ENCODE measurements at places on chromosomes 2 and 18.

DNA sequence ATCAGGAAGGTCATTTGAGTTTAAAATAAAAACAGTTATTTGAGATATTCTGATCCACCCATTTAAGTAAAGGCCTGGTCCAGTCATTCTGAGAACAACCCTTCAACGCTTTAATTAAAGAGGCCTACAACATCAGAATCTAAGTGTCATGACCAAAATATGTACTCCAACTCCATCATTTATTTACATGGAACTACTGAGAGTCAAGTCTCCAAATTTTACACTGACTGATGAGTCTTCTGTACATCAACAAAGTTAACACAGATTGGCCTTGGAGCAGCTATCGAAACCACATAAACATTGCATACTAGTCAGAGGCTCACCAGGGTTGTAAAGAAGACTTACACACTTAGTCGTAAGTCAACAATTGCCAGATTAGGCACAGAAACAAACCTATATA is 37.1 kb downstream of the PIEZO2 start:
- H3K27ac ChIP-seq: no peak overlapping the region
- H3K4me1 ChIP-seq: no peaks in the 10 kb centered on the region
- no peaks in the 10 kb centered on the region for H3K36me3 ChIP-seq
- DNase-seq: no peak

- peaks cover 6% of the 10 kb centered on the region for H3K4me1 ChIP-seq
- no peaks in the 10 kb centered on the region for H3K36me3 ChIP-seq
- H3K27ac ChIP-seq: no peak overlapping the region
- H3K4me3 ChIP-seq: no peak overlapping the region
- DNase-seq: no peak
- H3K27me3 ChIP-seq: no peaks in the 10 kb centered on the region
Observed at GRCh38 chr2:215832791-215833190, 180.6 kb downstream of the MREG start.

DNA sequence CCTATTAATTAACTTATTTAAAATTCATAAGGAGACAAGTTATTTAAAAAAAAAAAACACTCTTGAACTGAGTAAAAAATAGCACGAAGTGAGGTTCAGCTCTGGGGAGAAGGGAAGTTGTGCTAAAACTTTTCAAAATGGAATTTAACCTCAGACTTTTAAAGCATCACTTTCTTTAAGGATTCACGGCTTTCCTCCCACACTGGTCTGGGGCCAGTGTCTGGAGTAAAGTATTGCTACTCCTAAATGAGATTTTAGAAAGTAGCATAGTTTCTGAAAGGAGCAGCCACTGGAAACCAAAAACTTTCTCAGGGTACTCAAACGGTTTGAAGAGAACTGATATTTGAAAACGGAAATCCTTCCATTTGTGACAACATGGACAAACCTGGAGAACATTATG is 97.7 kb upstream of the CYP1B1 start:
- H3K4me1 ChIP-seq: peaks cover 3% of the 10 kb centered on the region
- no peak overlapping the region for H3K4me3 ChIP-seq
- peak; percentile 43 for DNase-seq
- H3K27ac ChIP-seq: peak overlapping the region; percentile 20
- H3K36me3 ChIP-seq: no peaks in the 10 kb centered on the region

- no peaks in the 10 kb centered on the region for H3K27me3 ChIP-seq
- peaks cover 51% of the 10 kb centered on the region for H3K4me1 ChIP-seq
- no peak overlapping the region for H3K4me3 ChIP-seq
- peak overlapping the region; percentile 95 for H3K27ac ChIP-seq
- no peaks in the 10 kb centered on the region for H3K36me3 ChIP-seq
- no peak for DNase-seq
Observed at GRCh38 chr2:239220981-239221396, 179.8 kb downstream of the HDAC4 start.

GRCh38 chr2:74440378-74441169 is 1.2 kb downstream of the RTKN start:
- H3K36me3 ChIP-seq: peaks cover 14% of the 10 kb centered on the region
- peak; percentile 97 for DNase-seq
- H3K27me3 ChIP-seq: peaks cover 2% of the 10 kb centered on the region
- H3K27ac ChIP-seq: peak overlapping the region; percentile 99
- peaks cover 68% of the 10 kb centered on the region for H3K4me1 ChIP-seq
- H3K4me3 ChIP-seq: peak overlapping the region; percentile 65

DNA sequence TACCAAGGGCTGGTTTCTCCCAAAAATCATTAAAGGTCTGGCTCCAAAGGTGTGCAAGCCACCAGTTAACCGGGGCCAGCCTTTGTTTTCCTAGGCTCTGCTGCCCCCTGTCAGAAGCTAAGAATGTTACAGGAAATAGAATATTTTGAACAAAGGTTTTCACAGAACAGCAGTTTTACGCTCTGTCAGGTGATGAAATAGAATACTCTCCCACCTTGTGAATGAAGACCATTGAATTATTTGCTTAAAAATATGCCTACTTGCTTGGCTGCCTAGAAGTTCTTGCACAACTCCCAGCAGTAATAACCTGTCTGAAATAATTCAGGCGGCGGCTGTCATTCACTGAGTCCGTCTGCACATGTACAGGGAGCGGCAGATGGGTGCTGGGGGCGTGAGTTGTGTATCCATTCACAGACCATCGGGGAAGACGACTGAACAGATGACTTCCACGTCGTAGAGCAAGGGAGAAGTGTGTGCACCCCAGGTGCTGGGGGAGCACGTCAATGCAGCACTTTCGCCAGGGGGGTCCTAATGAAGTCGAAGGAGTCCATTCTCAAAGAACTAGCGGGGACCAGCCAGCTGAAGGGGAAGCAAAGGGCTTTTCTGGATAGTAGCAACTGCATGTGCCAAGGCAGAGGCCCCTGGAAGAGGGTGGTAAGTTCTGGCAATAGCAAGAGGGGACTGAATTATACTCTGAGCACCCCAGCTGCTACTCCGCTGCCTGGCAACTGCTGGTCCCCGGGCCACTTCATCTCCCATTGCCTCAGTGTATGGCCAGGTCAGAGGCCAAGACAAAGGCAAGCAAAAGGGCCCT is 56.1 kb downstream of the SF3B1 start:
- no peaks in the 10 kb centered on the region for H3K27me3 ChIP-seq
- no peak overlapping the region for H3K4me3 ChIP-seq
- no peaks in the 10 kb centered on the region for H3K36me3 ChIP-seq
- DNase-seq: peak; percentile 69
- no peak overlapping the region for H3K27ac ChIP-seq
- H3K4me1 ChIP-seq: peaks cover 11% of the 10 kb centered on the region

DNA sequence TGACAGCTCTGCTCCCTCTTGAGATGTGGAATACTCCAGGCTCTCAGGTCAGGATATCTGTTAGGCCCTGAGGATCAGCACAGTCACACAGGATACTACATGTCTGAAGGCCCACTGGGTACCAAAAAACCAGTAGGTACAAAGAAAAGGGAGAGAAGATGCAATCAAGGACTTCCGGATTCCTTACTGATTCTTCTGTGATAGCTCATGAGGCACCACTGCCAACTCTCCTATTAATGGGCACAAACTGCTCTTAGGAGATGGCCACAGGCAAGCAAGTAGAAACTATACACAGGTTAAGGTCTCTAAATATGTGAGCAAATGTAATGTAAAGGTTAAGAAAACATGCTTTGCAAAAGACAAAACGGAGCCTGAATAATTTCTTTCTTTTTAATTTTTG is 3.5 kb downstream of the TMEM127 start:
- peaks cover 31% of the 10 kb centered on the region for H3K36me3 ChIP-seq
- no peaks in the 10 kb centered on the region for H3K27me3 ChIP-seq
- peaks cover 59% of the 10 kb centered on the region for H3K4me1 ChIP-seq
- H3K27ac ChIP-seq: no peak overlapping the region

DNA sequence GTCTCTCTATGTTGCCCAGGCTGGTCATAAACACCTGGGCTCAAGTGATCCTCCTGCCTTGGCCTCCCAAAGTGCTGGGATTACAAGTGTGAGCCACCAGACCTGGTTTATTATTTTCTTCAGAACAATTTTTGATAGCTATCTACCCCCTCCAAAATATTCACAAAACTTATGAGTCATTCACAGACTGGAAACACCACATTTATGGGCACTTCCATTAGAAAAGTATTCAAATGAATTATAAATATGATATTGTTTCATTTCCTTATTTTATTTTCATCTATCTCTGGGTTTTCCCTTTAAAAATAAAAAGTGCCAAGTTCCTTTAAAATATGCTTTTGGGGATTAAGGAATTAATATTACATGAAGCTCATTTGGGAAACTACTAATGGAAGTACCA is 58.8 kb upstream of the MSTN start:
- no peaks in the 10 kb centered on the region for H3K27me3 ChIP-seq
- H3K4me1 ChIP-seq: no peaks in the 10 kb centered on the region
- no peaks in the 10 kb centered on the region for H3K36me3 ChIP-seq

DNA sequence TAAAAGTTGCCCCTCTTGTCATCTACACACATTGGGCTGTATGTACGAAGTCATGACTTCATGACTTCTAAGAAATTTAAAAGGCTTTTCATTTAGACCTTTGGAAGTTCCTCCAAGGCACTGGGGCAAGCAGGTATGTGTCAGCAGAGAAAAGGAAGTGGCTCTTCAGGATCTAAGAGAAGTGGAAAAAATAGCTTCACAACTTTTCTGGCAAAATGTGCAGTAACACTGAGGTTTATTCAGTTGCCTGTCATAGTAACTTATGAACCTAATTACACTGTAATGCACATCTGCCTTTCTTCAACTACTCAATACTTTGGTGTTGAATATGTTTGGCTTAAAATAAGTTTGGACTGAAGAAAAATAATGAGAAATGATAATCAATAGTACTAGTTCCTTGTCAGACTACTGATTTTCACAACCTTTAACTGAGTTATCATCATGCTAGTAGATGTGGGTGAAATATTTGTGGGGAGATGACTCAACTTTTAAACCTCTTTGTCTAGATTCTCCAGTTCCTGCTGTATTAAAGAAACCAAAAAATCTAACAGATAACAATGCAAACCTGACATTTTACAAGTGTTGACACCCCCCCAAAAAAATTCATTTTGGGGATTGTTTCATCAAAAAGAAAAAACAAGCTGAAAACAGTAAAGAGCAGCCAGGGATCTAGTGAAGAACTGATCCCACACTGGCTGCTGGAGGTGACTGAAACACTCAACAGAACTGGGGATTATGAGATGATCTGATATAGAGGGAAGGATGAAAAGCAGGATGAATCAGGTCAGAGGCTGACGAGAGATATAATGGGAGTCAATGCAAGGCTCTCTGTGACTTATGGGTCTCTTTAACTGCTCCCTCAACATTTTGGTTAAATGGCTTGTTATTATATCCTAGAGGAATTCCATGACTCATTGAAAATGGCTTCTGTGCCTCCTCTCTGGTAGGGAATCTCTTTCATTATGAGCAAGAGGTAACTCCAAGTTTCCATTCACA is 84.6 kb downstream of the COLEC12 start:
- peaks cover 6% of the 10 kb centered on the region for H3K4me1 ChIP-seq
- no peaks in the 10 kb centered on the region for H3K27me3 ChIP-seq
- no peaks in the 10 kb centered on the region for H3K36me3 ChIP-seq
- H3K27ac ChIP-seq: no peak overlapping the region
- no peak overlapping the region for H3K4me3 ChIP-seq

GRCh38 chr2:10499275-10499907 is 51.3 kb upstream of the ODC1 start:
- H3K4me3 ChIP-seq: no peak overlapping the region
- no peaks in the 10 kb centered on the region for H3K36me3 ChIP-seq

- H3K4me1 ChIP-seq: no peaks in the 10 kb centered on the region
- DNase-seq: no peak
- H3K4me3 ChIP-seq: no peak overlapping the region
- H3K36me3 ChIP-seq: no peaks in the 10 kb centered on the region
- H3K27me3 ChIP-seq: peaks cover 7% of the 10 kb centered on the region
- no peak overlapping the region for H3K27ac ChIP-seq
Observed at GRCh38 chr2:71006955-71007799, 12.5 kb upstream of the TEX261 start.

- H3K27ac ChIP-seq: no peak overlapping the region
- DNase-seq: no peak
- no peak overlapping the region for H3K4me3 ChIP-seq
- no peaks in the 10 kb centered on the region for H3K27me3 ChIP-seq
Observed at GRCh38 chr2:189669913-189670312, 4.6 kb upstream of the ANKAR start.

GRCh38 chr2:25497229-25497917 is 155.6 kb upstream of the DNMT3A start:
- DNase-seq: no peak
- no peak overlapping the region for H3K4me3 ChIP-seq
- no peaks in the 10 kb centered on the region for H3K36me3 ChIP-seq
- no peaks in the 10 kb centered on the region for H3K27me3 ChIP-seq
- no peak overlapping the region for H3K27ac ChIP-seq
- H3K4me1 ChIP-seq: no peaks in the 10 kb centered on the region

GRCh38 chr2:241695651-241696050 is 6.2 kb upstream of the ING5 start:
- DNase-seq: no peak
- H3K4me1 ChIP-seq: no peaks in the 10 kb centered on the region
- H3K27ac ChIP-seq: no peak overlapping the region
- H3K36me3 ChIP-seq: peaks cover 21% of the 10 kb centered on the region

- no peaks in the 10 kb centered on the region for H3K36me3 ChIP-seq
- no peaks in the 10 kb centered on the region for H3K4me1 ChIP-seq
- H3K27ac ChIP-seq: no peak overlapping the region
- H3K4me3 ChIP-seq: no peak overlapping the region
- no peaks in the 10 kb centered on the region for H3K27me3 ChIP-seq
Observed at GRCh38 chr2:158513841-158514240, 57.1 kb downstream of the PKP4 start.

- peak; percentile 93 for DNase-seq
- peaks cover 16% of the 10 kb centered on the region for H3K4me1 ChIP-seq
- peak overlapping the region; percentile 48 for H3K4me3 ChIP-seq
- H3K36me3 ChIP-seq: peaks cover 26% of the 10 kb centered on the region
Observed at GRCh38 chr2:3535794-3536681, 16.7 kb upstream of the ADI1 start.

DNA sequence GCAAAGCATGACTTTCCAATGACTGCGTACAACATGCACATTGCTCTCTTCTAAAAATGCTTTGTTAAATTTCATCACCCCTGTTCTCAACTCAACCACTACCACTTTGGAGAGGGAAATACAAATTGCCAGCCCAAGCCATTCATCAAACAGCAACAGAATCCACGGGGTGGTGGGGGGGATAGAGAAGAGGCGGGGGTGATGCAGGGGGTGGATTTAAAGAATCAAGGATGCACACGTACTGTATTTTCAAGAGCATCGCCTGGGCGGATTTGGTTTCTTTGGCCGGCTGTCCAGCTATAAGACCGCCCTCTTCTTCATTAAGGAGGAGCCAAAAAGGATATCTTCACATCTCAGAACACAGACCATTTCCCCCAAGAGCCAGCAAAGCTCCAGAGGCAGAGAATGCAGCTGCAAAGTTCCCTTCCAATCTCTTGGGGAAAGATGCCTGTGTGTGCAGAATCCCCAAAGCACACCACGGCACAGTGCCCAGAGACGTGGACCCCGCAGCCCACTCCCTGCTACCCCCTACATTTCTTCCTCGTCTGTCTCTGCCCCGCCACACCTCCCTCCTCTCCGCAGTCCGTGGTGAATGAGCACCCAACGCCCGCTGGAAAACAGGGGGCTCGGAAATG is 977 bp downstream of the SLC8A1 start:
- H3K36me3 ChIP-seq: peaks cover 3% of the 10 kb centered on the region
- H3K27ac ChIP-seq: peak overlapping the region; percentile 45
- peak; percentile 91 for DNase-seq
- H3K27me3 ChIP-seq: peaks cover 19% of the 10 kb centered on the region
- H3K4me1 ChIP-seq: peaks cover 7% of the 10 kb centered on the region
- H3K4me3 ChIP-seq: peak overlapping the region; percentile 50

GRCh38 chr2:202521470-202521869 is 113.3 kb upstream of the FAM117B start:
- H3K4me3 ChIP-seq: no peak overlapping the region
- no peaks in the 10 kb centered on the region for H3K4me1 ChIP-seq
- no peak overlapping the region for H3K27ac ChIP-seq

Data from muscle of leg (tissue), 16 donors.